Pancreas (tissue), 10 donors: ENCODE measurements at places on chromosomes 5 and 9. TPM values are rescaled to one million over a fixed set of nuclear protein-coding genes. Genes with fewer than 3 reads are reported as not detected.

Gene FOXD4L6
- total RNA-seq, result not detected

Gene SPATA31E1
- not detected for total RNA-seq

Gene TLR4
- 1.2 TPM for total RNA-seq

Gene CAMK4
- total RNA-seq, result 0.75 TPM

GRCh38 chr5:138884554-138884953, 9.4 kb upstream of the LRRTM2 start:
- no peak for DNase-seq

DNA sequence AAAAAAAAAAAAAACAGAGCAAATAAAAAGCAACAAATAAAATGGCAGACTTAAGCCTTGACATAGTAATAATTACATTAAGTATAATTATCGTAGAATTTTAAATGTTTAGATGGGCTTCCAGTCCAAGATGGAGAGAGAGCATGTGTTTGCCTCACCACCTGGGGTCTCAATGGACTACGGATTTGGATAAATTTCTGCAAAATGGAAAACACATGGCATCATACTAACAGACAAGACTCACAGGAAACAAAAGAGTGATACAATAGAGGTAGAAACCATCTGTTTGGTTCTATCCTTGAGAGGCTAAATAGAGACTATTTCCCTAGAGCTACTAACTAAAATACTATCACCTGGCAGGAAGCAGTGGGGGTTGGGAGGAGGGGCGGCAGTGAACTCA, 144.3 kb downstream of the MUSK start:
- no peak for DNase-seq

DNA sequence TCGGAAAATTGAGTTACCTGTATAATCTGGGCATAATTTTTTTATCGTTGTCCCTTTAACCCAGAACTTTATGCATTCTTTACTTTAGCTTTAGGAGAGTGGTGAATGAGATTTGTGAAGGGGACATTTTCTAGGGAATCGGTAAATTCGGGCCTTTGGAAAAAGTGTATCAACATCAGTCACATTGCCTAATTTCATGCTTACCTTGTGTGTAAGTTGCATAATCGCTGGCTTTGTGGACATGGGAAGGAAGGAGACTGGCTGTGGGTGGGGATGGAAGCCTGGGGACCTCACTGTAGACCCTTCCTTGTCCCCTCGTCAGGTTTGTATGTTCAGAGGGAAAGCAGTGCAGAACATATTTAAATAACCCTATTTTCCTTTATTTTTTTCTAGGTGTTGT, 3.3 kb downstream of the PSAT1 start:
- DNase-seq, result no peak

DNA sequence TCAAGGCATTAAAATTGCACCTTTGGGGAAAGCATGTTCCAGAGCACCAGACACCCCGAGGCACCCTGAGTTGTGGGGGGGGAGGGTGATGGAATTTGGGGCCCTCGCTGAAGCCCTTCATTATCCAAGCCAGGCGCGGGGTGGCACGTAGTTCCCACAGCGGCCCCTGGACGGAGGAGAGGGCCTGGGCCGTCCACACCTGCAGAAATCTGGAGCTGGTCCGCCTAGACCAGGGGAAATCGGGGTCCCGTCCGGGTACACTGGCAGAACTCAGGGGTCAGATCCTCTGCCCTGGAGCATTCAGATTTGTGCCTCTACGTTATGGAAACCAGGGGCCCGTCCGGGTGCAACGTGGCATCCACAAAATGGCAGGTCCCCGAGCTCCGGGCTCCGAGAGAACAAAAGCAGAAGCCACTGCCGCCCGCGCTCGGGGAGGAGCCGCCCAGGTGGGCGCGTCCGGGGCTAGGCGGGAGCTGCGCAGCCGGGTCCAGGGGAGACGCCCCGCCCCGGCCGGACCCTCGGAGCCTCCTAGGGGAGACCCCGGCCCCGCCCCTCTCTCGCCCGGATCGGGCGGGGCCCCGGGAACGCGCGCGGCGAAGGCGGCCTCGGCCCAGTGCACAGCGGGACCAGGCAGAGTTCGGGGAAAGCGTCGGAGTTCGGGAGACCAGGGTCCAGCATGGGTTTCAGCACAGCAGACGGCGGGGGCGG, at the start of gene PLEKHG4B:
PLEKHG4B (plus strand) TSS at position 613 of the 708 bp plus-strand sequence; CDS start at position 677, 64 bp downstream.
- no peak for DNase-seq

Gene GABRG2
- 0.75 TPM for total RNA-seq

Gene EPB41L4A
- 6.8 TPM for total RNA-seq

GRCh38 chr9:21616082-21616778, 134.1 kb upstream of the IFNE start:
- DNase-seq, result no peak

Gene LCN2
- 39.2 TPM for total RNA-seq

- no peak for DNase-seq
Observed at GRCh38 chr5:159409801-159410200, 79.5 kb upstream of the IL12B start.

GRCh38 chr9:95010431-95010838, 283.9 kb downstream of the AOPEP start:
- no peak for DNase-seq

DNA sequence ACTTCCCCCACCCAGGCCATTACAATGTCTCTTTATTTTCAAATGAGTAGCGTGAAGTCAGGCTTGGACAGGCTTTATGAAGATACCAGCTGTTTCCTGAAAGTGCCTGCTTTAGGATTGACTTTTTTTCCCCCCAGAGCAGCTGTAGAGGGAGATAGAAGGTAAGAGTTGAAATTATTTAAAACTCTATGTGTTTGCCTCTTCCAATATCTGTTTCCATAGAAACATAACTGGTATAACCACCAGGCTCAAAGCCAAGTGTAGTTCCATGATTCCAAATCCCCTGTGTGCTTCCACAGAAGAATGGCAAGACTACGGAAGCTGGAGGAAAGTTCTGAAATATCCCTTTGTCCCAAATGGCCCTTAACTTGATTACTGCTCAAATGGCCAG, 87.4 kb upstream of the TBC1D2 start:
- DNase-seq, result no peak

Gene ZNF883
- 1.3 TPM for total RNA-seq

DNA sequence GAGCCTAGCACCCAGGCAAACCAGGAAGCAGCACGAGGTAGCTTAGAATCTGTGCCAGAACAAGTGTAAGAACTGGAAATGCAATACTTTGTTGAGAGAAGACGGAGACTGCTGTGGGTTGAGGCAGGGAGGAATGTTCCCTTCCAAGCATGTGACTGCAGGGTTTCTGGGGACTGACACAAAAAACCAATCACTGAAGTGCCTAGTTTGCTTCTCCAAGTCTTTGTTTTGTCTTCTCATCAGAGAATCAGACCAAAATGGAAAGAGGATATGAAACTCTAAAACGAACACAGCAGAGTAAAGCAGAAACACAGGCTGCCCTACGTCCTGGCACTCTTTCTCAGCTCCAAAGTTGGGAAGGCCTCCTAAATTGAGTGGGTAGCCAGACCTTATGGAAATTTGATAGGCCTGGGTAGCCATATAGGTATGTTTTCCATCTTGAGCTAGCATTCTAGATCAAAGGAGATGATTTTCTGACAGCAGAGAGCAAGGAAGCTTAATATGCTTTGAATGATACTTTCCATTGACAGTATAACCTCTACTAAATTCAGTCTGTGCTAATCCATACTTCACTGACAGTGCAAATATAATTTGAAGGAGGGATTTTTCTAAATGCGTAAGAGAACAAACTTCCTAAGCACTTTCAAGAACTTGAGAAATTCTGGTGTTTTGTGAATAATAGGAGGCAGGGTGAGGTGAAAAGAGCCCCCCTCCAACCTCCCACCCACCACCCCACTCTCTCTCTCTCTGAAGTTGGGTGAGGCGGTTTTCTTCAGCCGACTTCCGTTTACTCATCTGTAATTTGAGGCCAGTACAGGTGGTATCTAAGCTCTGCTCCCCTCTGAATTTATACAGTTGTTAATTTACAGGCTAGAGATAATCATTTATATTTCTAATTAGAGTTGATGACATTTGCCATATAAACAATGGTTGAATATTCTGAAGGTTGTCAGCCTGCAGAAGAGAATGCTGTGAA, 5.5 kb downstream of the ADRB2 start:
- DNase-seq, result no peak

- DNase-seq, result no peak
Observed at GRCh38 chr5:150301901-150302300, 804 bp downstream of the ARSI start.

DNA sequence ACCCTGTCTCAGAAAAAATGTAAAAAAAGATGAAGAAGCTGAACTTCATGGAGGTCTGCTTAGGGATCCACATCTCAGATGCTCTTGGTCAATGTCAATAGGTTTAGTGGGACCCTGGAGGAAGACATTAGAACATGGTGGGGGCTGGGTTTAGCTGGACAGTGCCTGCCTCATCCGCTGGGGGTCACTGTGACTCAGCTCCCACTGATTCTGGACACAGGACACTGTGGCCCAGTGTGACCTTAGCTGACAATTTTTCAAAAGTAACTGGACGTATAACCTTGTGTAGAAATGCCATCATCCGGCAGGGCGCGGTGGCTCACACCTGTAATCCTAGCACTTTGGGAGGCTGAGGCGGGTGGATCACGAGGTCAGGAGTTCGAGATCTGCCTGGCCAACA, 7.3 kb upstream of the HNRNPAB start:
- no peak for DNase-seq

- DNase-seq, result no peak
Observed at GRCh38 chr5:123181394-123181801, 92.4 kb downstream of the PRDM6 start.

DNA sequence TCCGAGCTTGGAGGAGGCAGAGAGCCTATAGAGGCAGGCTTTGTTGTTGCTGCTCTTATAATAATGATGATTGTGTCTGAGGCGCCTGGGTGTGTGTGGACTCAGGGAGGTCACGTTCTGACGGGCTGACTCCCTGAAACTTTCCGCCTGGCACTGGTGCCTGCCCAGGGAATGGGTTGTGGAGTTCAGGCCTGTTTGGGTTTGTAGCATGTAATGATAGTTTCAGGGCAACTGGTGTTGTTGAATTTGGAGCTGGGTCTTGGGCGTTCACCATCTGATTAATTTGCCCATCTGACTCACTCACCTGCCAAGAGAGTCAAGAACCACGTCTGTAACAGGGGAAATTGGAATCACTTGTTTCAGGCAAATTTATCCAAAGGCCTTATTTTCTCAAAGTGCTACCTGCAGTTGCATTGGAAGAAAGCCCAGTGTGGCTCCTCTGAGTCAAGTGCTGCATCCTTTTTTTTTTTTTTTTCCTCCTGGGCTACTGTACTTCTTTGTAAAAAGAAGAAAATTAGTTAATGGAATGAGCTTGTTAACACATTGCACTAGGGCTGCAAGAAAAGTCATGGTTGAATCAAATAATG, 386.5 kb downstream of the GADD45G start:
- DNase-seq, result no peak

DNA sequence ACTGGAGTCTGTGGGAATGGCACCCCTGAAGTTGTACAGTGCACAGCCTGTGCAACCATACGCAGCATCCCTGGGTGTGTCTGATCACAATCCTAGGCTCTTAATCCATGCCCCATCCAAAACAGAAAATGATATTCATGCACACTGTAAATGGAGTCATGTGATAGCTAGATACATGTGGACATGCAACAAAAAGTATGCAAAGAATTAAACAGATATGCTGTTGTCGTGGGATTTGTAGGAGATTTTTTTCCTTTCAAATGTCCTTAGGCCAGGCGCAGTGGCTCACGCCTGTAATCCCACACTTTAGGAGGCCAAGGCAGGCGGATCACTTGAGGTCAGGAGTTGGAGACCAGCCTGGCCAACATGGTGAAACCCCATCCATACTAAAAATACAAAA, 36.1 kb downstream of the PRRX2 start:
- no peak for DNase-seq
